A549 treated with RU486 at 1 μM for 4 hours (cell line): ENCODE measurements at places on chromosomes 1 and 21. TPM values are rescaled to one million over a fixed set of nuclear protein-coding genes. Genes with fewer than 3 reads are reported as not detected.

Gene SPRR1A
- not detected in 5 replicates for total RNA-seq

Gene SLC44A5
- 0.05 to 0.19 TPM (median 0.06 TPM) in 3 of 5 replicates, not detected in the others for total RNA-seq

Gene SLC45A1
- total RNA-seq = 2.8 to 4.1 TPM (median 3.4 TPM) in 5 replicates

Gene RUNX3
- 4.8 to 8.2 TPM (median 6.8 TPM) in 5 replicates for total RNA-seq

Gene C1orf174
- 20.4 to 24.7 TPM (median 24.0 TPM) in 5 replicates for total RNA-seq
